A673 (cell line): ENCODE measurements at places on chromosomes 4 and X. TPM values are rescaled to one million over a fixed set of nuclear protein-coding genes. Genes with fewer than 3 reads are reported as not detected.

GRCh38 chrX:17056868-17057608, 110.6 kb downstream of the REPS2 start:
- H3K4me3 ChIP-seq: no peak overlapping the region
- H3K27me3 ChIP-seq: peaks cover under 1% of the 10 kb centered on the region
- H3K4me1 ChIP-seq: no peaks in the 10 kb centered on the region
- no peaks in the 10 kb centered on the region for H3K36me3 ChIP-seq
- H3K27ac ChIP-seq: no peak overlapping the region

GRCh38 chr4:100360211-100360610, 157.6 kb downstream of the EMCN start:
- no peaks in the 10 kb centered on the region for H3K27me3 ChIP-seq
- H3K4me1 ChIP-seq: no peaks in the 10 kb centered on the region
- no peak overlapping the region for H3K27ac ChIP-seq
- DNase-seq: no peak
- no peak overlapping the region for H3K4me3 ChIP-seq

- H3K27ac ChIP-seq: no peak overlapping the region
- H3K4me1 ChIP-seq: no peaks in the 10 kb centered on the region
- peak overlapping the region; percentile 48 for H3K4me3 ChIP-seq
- DNase-seq: peak; percentile 69
- no peaks in the 10 kb centered on the region for H3K36me3 ChIP-seq
Measured at GRCh38 chr4:15779306-15779705, 1.2 kb downstream of the CD38 start.

DNA sequence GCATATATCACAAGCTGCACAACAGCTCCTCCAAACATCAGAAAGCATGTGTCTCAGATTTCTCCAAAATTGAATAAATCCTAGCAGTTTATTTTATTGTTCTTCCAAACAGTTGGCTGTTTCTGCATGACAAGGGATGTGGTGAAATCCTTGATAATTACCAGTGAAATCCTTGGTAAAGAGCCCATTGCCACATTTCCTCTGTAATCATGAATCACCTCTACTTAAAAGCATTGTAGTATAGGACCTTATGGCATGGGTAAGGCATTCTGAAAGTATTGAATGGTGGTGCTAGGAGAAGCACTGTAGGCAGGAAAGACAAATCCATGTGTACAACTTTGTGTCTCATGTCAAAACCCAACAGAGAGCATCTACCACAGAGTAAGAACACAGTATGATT, 135.8 kb upstream of the NDST3 start:
- no peaks in the 10 kb centered on the region for H3K27me3 ChIP-seq
- no peak overlapping the region for H3K27ac ChIP-seq
- H3K4me3 ChIP-seq: no peak overlapping the region
- no peaks in the 10 kb centered on the region for H3K36me3 ChIP-seq
- peak; percentile 14 for DNase-seq
- peaks cover 8% of the 10 kb centered on the region for H3K4me1 ChIP-seq

GRCh38 chr4:88672987-88673386, 24.6 kb downstream of the NAP1L5 start:
- no peak overlapping the region for H3K4me3 ChIP-seq
- H3K27ac ChIP-seq: no peak overlapping the region
- H3K36me3 ChIP-seq: no peaks in the 10 kb centered on the region
- H3K4me1 ChIP-seq: no peaks in the 10 kb centered on the region

DNA sequence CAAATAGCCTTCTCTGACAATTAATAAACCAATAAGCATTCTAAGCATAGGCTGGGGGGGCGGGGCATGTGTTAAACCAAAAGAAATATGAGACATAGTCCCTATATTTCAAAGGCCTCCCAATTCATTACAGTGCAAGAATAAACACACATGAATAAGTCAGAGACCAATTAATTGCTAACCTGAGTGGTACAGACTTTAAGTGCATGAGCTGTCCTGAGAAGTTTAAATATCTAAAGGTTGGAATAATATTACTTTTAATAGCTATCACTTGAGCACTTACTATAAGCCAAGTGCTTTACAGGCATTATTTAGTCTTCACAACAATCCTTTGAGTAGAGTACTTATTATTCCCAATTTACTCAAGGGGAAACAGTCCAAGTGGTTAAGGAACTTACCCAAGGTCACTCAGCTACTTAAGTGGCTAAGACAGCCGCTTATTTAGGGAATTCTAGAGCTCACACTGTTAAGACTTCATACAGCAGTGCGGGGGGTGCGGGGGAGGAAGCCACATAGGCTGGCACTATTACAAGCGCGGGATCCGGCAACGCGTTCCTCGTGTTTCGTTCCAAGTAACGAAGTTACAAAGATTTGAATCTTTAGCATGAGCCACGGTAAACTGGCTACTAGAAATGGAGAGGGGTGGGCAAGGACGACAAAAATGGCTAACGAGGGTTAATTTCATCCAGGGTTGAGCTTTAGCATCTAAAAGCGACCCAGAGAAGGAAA, 1.4 kb downstream of the THOC2 start:
- H3K27ac ChIP-seq: peak overlapping the region; percentile 90
- H3K27me3 ChIP-seq: no peaks in the 10 kb centered on the region
- H3K36me3 ChIP-seq: no peaks in the 10 kb centered on the region
- H3K4me1 ChIP-seq: peaks cover 6% of the 10 kb centered on the region
- H3K4me3 ChIP-seq: peak overlapping the region; percentile 86
- peak; percentile 30 for DNase-seq

DNA sequence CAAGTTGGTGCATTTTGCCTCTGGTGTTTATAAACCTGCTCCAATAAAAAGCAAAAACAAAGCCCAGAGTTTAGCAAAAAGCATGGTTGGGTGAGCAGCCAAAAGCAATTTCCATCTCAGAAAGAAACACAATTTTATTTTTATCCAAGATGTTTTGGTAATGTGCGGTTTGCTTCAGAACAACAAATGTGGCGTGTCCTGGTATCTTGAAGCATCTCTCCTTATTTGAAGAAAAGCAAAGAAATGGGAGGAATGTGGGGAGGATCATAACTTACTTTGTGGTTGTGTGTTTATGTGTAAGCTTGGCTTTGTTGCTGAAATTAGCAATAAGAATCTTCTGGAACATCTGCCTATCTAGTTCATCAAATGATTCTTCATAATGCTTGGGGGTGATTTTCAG, 88.3 kb upstream of the DDX3X start:
- no peaks in the 10 kb centered on the region for H3K27me3 ChIP-seq
- H3K4me1 ChIP-seq: no peaks in the 10 kb centered on the region
- no peak overlapping the region for H3K4me3 ChIP-seq
- no peak overlapping the region for H3K27ac ChIP-seq

DNA sequence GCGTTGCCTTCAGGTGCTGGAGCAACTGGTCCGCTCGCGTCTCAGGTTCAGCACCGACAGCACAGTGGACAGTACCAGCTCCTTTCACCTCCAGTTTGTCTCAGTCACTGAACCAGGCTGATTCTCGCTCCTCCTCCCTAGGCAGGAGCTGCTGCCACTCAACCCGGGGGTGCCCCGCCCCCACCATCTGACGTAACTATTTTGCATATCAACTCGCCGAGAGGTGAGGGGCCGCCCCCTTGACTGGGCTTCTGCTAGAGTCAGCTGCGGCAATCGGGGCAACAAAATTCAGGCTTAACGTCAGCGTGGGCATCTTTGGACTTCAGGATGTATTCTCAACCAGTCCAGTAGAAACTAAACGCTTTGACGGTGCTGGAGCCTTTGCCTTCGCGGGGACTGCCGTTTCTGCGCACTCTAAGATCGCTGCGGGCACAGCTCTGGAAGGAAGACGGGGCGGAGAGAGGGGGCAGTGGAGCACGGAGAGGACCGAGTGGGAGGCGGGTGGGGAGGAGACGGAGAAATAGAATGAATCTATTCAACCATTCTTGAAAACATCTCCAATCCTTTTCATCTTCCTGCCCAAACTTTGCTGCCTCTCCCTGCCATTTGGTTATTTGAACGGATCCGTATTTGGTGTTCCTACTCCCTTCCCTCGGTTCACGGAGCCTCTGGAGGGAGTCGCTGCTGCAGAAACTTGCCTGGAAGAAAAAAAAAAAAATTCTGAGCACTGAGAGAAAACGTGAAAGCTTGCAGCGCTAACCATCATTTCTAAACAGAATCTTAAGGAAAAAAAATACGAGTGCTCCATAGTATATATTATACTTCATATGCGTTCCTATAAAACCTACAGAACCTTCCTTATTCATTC, at the start of gene FSTL5:
Gene FSTL5, minus strand, starts transcription at position 109 of the 868 bp plus-strand sequence. CDS start 52,604 bp downstream, outside the sequence.
- no peaks in the 10 kb centered on the region for H3K4me1 ChIP-seq
- peak within 1 kb of the TSS; percentile 61 for H3K4me3 ChIP-seq
- peak; percentile 90 for DNase-seq
- H3K27ac ChIP-seq: no peak within 1 kb of the TSS
- no peaks in the 10 kb centered on the region for H3K36me3 ChIP-seq
- no peaks in the 10 kb centered on the region for H3K27me3 ChIP-seq

GRCh38 chrX:41452565-41453356, 5.6 kb downstream of the NYX start:
- H3K27ac ChIP-seq: no peak overlapping the region
- no peaks in the 10 kb centered on the region for H3K27me3 ChIP-seq
- H3K4me3 ChIP-seq: no peak overlapping the region
- no peak for DNase-seq
- no peaks in the 10 kb centered on the region for H3K36me3 ChIP-seq

DNA sequence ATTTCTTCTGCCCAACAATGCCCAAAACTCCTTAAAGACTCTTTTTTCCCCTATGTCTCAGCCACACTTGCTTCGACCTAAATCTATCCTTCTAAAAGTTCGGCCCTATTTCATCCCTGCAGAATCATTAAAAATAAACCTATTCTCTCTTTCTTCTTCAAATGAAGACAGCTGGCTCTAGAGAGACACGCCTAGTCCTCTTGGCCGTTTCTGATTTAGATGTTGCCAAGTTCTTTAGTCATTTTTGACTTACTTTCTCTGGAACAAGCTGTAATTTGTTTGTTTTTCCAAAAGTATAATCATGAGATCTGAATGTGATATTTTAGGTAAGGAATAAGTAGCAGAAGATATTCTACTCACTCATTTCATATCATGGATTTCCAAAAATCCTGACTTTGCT, 211.6 kb downstream of the CENPC start:
- no peak for DNase-seq
- H3K36me3 ChIP-seq: no peaks in the 10 kb centered on the region
- no peaks in the 10 kb centered on the region for H3K4me1 ChIP-seq
- no peaks in the 10 kb centered on the region for H3K27me3 ChIP-seq

DNA sequence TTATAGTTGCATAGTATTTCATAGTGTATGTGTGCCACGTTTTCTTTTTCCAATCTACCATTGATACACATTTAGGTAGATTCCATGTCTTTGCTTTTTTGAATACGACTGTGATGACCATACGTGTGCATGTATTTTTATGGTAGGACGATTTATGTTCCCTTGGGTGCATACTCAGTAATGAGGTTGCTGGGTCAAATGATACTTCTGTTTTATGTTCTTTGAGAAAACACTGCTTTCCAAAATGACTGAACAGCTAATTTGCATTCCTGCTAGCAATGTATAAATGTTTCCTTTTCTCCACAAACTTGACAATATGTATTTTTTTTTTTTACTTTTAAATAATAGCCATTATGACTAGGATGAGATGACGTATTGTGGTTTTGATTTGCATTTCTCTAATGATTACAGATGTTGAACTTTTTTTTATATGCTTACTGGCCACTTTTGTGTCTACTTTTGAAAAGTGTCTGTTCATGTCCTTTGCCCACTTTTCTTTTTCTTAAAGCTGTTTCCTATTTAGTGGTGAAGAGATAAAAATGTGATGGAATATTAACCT, 969.5 kb upstream of the NDST4 start:
- no peak for DNase-seq
- H3K36me3 ChIP-seq: no peaks in the 10 kb centered on the region

DNA sequence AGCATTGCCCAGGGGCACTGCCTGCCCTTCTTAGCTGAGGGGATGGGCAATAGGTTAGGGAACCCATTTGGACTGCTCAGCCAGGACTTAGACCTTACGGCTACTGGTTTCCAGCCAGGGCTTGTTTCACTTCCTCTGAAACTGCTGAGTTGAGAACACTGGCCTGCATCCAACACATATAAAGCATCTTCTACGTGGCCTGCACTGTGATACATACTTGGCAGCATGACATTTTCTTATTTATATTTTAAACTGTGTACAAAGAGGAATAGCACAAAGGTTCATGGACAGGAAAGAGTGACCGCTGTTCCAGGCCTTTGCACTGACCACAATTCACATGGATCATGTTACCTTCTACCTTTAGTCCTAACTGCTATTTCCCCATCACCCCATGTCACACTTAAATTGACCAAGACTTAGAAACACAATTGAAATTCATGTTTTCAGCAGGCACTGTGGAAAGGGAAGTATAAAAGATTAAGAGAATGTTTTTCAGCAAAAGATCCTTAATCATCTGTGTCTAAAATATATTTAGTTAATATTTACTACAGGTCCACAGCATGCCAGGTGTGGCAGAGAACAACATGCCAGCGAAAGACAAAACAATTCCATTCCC, 43.7 kb downstream of the NLGN4X start:
- DNase-seq: peak; percentile 39
- H3K36me3 ChIP-seq: no peaks in the 10 kb centered on the region
- no peak overlapping the region for H3K4me3 ChIP-seq

DNA sequence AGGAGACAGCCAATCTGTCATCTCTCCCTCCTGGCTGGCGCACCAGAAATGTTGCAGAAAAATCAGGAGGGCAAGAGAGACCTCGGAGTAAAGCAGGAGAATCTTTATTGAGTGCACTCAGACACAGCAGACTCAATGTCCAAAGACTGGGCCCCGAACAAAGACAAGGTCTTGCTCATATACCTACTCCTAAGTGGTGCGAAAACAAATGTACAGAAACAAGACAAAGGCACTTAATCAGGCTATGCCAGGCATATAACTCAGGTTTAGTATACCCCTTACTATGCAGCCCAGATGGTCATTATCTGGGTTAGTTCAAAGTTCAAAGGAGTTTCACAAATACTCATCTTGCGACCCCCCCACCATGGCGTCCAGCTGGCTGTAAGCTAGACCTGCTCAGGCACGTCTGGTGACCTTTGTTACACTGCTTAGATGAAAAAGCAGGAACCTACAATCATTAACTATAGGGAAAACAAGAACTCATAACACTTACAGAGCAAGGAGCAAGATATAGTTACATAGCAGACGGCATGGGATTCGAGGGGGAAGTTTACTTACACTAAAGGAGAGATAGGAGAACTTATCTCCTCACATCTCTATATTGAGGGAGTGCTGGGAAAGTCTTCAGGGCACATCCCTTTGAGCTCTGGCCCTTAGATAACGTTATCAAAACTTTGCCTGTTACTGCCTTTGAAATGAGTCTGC, 27.5 kb downstream of the SULT1E1 start:
- H3K27ac ChIP-seq: no peak overlapping the region
- H3K4me1 ChIP-seq: peaks cover 12% of the 10 kb centered on the region
- H3K36me3 ChIP-seq: no peaks in the 10 kb centered on the region
- H3K4me3 ChIP-seq: no peak overlapping the region

- H3K27me3 ChIP-seq: no peaks in the 10 kb centered on the region
- peaks cover 75% of the 10 kb centered on the region for H3K4me1 ChIP-seq
- H3K36me3 ChIP-seq: no peaks in the 10 kb centered on the region
- H3K4me3 ChIP-seq: no peak overlapping the region
- H3K27ac ChIP-seq: peak overlapping the region; percentile 45
Measured at GRCh38 chr4:183142571-183143550, 43.8 kb downstream of the WWC2 start.

Gene MCUB
- 30.0 and 35.8 TPM in 2 replicates for total RNA-seq

Gene S100G
- not detected in 2 replicates for total RNA-seq

Gene DHRSX
- 28.1 and 30.2 TPM in 2 replicates for total RNA-seq

Gene PNMA6E
- not detected in 2 replicates for total RNA-seq

Gene TAPT1
- 48.6 and 54.0 TPM in 2 replicates for total RNA-seq

Gene EGFL6
- total RNA-seq: not detected in 2 replicates

Gene SHROOM2
- total RNA-seq: 3.7 and 5.4 TPM in 2 replicates
